ENCODE measurements at places on chromosomes 7 and 10. TPM values are rescaled to one million over a fixed set of nuclear protein-coding genes. Genes with fewer than 3 reads are reported as not detected.

DNA sequence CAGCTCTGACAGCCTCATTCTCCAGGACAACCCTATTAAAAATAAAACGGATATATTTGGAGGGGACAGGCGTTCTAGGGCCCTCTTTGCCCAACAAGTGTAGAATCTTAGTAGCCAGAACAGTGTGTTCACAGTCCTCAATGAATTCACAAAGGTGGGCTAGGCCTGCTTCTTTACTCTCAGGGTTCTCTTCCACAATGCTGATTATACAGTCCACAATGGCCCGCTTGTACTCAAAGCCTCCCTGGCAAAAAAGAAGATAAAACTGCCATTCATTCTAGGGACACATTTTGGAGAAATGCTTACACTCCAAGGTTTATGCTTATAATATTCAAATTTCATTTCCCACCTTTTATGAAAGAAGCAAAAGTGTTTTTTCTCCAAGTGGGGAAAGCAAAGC, 62.6 kb downstream of the MEST start:
- no peaks in the 10 kb centered on the region for H3K4me1 ChIP-seq
- no peaks in the 10 kb centered on the region for H3K27me3 ChIP-seq
- DNase-seq = no peak
- 0 out of 2 replicates have a peak, but pooled peaks cover 3% of the 10 kb centered on the region for H3K36me3 ChIP-seq

The NPY gene
- polyA plus RNA-seq = not detected

DNA sequence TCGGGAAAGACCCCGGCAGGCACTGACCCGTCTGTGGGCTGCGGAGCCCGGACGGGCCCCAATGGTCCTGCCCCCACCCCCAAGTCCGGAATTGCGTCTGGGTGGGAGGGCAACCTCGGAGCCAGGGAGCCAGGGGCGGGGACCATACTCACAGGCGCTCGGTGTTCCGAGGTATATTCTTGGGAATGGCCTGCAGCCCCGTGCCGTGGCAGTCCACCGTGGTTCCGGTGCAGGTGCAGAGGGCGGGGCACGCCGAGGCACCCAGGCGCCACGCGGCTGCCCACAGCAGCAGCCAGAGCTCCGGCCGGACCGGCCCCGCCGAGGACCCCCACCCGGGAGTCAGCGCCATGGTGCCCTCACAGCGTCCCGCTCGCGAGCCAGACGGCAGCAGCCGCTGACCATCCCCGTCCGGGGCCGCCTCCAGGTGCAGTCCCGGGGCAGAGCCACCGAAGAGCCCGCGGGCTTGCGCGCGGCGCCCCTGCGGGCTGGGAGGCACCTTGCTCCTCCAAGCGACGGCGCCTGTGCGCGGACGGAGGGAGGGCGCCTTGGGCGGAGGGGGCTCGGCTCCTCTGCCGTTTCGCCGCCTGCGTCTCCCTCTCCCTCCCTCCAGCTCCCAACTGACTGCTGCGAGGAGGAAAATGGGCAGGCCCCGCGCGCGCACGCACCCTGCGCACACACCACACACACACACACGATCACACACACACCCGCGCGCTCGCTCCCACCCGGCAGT, at the start of gene SLIT1:
TSS of gene SLIT1 (minus strand) at position 634 of the 733 bp plus-strand sequence. CDS start at position 349, 285 bp downstream.
- H3K27me3 ChIP-seq = peaks cover 85% of the 10 kb centered on the region
- H3K27ac ChIP-seq = no peak within 1 kb of the TSS
- DNase-seq = no peak
- no peaks in the 10 kb centered on the region for H3K4me1 ChIP-seq

DNA sequence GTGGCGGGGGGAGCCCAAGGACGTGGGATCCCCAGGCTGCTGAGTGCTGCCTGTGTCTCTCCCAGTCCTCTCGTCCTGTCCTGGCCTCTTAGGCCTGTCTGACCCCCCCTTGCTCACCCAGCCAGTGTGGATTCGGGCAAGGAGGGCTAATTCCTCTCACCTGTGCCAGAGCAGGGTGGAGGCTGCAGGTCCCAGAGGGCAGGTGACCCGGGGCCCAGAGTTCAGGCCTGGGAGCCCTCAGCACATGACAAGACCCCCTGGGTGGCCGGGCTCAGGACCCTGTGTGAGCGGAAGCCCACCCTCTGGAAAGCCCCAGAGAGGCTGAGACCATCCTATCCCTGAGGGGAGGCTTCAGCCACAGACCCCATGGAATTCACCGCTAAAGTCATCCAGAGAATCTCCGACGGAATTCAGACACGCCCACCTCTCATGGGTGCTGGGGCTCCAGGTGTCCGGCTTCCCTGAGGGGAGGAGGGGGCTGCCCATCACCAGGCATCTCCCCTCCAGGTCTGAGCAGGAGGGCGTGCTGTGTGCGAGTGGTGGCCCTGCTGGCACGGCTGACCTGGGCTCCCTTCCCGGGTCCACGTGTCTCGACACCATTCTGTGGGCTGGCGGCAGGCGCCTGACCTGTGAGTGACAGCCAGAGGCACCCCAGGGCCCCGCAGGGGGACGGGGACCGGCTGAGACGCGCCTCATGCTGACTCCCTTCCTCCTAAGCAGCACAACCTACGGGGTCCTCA, 5.0 kb downstream of the KNDC1 start:
- peaks cover 4% of the 10 kb centered on the region for H3K4me1 ChIP-seq
- peaks cover 4% of the 10 kb centered on the region for H3K36me3 ChIP-seq
- no peak for DNase-seq
- no peak overlapping the region for H3K27ac ChIP-seq
- no peaks in the 10 kb centered on the region for H3K27me3 ChIP-seq
- H3K4me3 ChIP-seq = no peak overlapping the region

The MYL10 gene
- polyA plus RNA-seq = not detected

The ITPRID1 gene
- polyA plus RNA-seq = not detected

- H3K27ac ChIP-seq = no peak overlapping the region
- DNase-seq = no peak
- no peak overlapping the region for H3K4me3 ChIP-seq
- H3K4me1 ChIP-seq = peaks cover 6% of the 10 kb centered on the region
- no peaks in the 10 kb centered on the region for H3K36me3 ChIP-seq
Measured at GRCh38 chr10:114544045-114544659, 113.9 kb downstream of the ABLIM1 start.
